Stimulated activated CD4-positive, alpha-beta T cell treated with anti-CD3 and anti-CD28 coated beads, Interleukin-12 subunit alpha, Interleukin-12 subunit beta, amount 100 ng/mL, for 24 hours (primary cell): ENCODE measurements at places on chromosomes 7 and 10.

DNA sequence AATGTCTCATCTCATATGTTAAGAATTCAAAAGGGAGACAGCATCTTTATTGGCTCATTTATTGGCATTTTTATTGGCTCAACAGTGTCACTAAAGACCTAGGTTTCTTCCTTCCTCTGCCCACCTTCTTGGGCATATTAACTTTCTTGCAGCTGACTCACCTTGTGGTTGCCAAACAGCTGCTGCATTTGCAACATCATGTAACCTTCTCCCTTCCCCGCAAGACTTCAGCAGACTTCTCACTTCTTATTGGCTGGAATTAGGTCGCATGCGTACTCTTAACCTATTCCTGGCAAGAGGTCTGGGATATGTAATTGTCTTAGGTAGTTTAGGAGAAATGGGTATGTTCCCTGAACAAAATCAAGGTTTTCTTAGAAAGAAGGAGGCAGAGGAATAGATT is 263.2 kb downstream of the POU6F2 start:
- DNase-seq = no peak

DNA sequence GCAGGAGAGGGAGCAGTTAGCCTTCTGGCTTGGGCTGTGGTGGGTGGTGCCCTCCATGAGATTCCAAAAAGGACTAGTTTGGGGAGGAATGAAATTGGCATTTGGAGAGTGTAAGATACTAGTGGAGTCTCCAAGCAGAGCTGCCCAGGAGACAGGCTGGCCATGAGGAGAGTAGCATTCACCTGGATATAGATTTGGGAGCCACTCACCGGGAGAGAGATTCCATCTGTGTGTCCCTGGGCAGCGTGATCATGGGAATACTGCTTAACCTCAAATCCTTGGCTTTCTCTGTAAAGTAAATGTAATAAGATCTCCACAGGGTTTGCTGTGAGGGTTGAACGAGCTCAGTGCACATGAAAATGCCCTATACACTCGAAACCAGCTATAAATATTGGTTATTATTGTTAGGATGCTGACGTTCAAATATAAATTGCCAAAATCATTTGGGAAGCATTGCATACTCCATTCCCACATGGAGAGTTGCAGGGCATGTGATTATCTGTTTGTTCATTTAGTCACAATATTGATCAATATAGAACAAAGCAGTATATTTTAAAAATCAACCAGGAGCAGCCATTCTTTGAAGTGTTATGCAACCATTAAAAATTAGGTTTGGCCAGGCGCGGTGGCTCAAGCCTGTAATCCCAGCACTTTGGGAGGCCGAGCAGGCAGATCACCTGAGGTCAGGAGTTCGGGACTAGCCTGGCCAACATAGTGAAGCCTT is 143.7 kb downstream of the CUX1 start:
- DNase-seq = no peak

DNA sequence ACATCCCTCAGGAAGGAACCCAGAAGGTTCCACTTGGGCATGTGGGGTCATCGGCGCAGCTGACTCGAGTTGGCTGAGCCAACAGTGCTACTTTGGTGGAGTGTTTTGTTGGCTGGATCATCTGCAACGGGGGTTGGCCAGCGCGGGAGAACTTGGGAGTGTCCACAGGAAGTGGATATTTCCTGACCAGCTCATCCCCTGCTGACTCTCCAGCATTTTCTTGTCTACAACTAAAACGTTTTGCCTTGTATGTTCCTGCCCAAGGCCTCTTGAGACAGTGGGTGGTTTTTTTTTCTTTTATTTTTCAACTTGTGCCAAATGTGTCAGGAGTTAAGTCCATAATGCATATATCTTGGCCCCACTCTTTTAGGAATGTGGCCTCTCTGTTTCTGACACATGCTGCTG is 208.6 kb downstream of the ZNF365 start:
- DNase-seq = no peak

GRCh38 chr10:92545556-92545955 is 28.3 kb downstream of the IDE start:
- no peak for DNase-seq

- no peak for DNase-seq
Measured at GRCh38 chr7:132353936-132354335, 222.3 kb downstream of the PLXNA4 start.

- no peak for DNase-seq
Measured at GRCh38 chr7:137847568-137848050, 835 bp upstream of the DGKI start.

DNA sequence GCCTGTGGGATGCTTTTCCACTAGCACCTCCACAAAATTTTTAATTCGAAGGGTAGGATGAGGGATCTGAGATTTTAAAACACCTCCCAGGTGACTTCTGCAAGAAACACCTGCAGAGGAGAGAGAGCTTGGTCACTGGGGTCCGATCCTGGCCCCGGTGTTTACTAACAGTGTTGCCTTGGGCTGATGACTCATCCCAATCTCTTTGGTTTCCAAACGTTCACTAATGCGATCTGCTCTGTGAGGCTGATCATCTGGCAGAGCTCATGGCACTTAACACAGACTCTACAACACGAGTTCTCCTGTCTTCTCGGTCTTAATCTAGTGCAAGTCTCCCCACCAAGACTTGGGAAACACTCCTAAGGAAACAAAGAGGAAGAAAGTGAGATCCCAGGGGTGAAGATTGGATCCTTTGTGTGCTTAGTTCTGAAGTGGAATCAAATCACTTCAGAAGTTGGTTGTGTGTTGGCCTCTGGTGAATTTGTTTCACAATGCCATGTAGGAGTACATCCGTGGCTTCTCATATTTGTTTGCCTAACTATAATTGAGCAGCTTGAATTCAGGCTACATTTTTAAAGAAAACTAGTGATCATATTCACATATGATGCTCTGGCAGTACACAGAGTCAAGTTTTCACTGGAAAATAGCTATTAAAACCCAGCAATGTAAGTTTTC is 407.9 kb downstream of the NRG3 start:
- no peak for DNase-seq

DNA sequence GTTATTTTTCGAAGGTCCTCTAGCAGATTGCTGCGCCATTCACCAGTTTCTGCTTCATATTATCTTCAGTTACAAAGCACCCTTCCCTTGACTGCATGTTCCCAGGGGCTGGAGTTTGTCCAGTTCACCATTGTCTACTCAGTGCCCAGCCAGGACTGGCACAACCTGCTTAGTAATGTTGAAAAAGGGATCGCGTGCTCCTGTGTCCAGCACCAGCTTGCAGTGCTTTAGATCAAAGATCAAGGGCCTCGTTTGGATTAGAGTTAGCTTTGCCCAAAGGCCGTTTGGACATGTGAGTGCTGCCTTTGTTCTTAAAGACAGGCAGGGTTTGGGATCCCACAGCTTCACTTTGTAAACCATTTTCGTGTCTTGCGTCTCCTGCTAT is 867 bp downstream of the ATP6V0E2 start:
- DNase-seq = no peak

DNA sequence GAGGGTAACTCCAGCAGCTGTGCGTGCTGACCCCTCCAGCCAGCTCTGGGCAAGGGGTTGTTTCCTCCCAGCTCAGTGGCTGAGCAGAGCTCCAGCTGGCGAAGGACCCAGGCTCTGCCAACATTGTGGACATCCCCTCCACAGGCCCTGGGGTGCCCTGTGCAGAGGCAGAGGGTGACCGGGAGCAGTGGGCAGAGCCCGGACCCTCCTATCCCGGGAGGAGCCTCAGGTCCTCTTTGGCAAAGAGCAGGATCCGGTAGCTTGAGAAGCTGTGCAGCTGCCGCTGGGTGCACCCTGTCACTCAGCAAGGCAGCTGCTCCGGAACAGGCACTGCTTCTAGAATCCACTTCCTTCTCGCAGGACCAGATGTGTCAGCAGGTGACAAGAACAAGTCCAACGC is 175.9 kb downstream of the EBF3 start:
- no peak for DNase-seq
